Central memory CD4-positive, alpha-beta T cell (primary cell): ENCODE measurements at places on chromosomes 2 and 18.

DNA sequence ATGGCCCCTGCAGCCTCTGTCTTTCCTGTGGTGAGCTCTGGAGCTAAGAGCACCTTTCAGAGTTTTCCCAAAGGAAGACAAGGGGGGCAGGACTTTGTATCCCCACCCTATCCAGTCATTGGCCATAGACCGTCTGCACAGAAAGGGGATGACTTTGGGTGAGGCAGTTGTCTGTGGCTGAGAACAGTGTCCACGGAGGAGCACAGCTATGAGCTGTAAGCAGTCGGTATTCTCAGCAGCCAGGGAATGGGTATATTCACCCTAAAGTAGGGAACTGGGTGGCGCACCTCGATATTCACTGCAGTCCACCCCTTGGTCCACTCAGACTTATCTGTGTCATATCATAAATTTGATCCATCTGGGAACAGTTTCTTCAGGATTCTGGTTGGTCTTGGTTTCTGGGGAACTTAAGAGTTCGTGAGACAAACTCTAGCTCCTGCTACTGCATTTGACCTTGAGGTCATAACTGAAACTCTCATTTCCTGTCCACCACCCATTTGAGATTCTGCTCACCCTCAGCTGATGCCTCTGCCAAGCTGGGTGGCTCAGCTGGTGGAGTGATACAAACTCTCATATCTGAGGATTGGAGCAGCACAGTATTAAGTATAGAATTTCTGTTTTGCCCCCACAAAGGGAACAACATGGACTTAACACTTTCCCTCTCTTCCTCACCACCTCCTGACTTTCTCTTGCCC is 45.2 kb upstream of the SCG2 start:
- DNase-seq: no peak

- DNase-seq: no peak
Measured at GRCh38 chr18:12939162-12939561, 8.6 kb upstream of the SEH1L start.

- DNase-seq: peak; percentile 88
Measured at GRCh38 chr2:221517696-221518151, 54.4 kb downstream of the EPHA4 start.

- DNase-seq: peak; percentile 29
Measured at GRCh38 chr2:199458009-199458805, 468 bp upstream of the SATB2 start.

DNA sequence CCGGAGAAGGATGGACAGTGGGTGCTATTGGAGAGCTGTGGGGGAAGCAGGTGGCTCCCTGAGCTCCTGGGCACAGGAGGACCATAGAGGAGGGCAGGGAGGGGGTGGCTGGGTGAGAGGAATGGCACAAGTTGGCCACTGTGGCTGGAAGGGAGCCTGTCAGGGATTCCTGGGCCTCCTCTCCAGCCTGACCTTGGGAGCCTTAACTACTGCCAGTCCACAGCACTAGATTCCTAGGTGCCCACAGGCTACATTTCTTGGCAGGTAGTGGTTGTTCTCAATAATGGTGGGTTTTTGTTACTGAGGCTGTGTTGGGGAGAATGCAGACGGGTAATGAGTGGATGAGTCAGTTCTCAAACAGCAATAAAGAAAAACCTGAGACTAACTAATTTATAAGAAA is 26.0 kb downstream of the EFHD1 start:
- no peak for DNase-seq

DNA sequence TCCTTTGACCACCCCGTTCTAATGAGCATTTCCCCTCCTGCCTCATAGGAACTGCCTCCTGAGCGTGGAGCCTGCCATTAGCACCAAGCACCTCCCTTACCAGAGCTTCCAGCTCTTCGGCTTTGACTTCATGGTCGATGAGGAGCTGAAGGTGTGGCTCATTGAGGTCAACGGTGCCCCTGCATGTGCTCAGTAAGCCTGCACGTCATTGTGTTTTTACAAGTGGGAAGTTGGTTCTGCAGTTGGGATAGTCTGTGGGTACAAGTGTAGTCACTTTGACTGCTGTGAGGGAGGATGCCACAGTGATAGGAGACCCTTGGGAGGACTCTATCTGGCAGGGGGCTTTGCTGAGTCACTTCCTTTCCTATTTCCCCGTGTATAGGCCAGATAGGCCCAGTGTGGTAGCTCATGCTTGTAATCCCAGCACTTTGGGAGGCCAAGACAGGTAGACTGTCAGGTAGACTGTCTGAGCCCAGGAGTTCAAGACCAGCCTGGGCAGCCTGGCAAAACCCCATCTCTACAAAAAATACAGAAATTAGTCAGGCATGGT is 22.0 kb upstream of the POLR1B start:
- DNase-seq: no peak

GRCh38 chr2:49719241-49719640 is 564.9 kb upstream of the FSHR start:
- DNase-seq: no peak

DNA sequence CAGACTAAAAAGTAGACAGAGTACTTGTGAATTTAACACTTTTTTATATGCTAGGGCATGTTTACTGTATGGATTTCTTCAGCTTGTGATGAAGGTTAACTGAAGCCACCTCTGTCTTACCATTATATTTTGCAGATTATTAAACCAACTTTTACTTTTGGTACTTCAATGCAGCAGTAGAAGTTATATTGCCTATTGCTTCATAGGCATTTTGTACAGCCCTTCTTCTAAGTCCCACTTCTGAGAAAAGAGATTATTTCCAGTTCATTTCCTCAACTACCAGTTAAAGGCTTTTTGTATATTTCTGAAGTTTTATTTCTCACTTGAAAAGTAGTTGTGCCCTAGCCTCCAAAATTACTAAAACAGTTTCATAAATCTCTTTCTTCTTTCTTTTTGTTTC is 256.4 kb upstream of the FBXO11 start:
- no peak for DNase-seq

GRCh38 chr2:34307636-34308035 is 708.5 kb upstream of the FAM98A start:
- DNase-seq: no peak

GRCh38 chr2:102110171-102110570 is 32.4 kb upstream of the IL1R1 start:
- DNase-seq: no peak

DNA sequence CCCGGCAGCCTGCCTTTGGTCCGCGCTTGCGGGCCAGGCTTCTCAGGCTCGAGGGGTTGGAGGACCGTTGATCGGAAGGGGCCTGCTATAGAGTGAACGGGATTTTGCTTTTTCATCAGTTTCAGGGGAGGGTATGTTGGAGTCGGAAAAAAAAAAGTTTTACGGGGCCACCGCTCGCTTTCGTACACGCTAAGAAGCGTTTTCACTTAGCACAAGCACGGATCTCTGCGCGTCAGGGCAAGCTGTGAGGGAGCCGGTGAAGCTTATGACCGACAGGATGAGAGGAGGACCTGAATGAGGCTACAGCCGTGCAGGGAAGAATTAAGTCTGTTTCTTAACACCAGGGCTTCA is 443 bp downstream of the CPSF3 start:
- peak; percentile 33 for DNase-seq

- DNase-seq: no peak
Measured at GRCh38 chr18:55245211-55245614, 286.0 kb upstream of the CCDC68 start.

DNA sequence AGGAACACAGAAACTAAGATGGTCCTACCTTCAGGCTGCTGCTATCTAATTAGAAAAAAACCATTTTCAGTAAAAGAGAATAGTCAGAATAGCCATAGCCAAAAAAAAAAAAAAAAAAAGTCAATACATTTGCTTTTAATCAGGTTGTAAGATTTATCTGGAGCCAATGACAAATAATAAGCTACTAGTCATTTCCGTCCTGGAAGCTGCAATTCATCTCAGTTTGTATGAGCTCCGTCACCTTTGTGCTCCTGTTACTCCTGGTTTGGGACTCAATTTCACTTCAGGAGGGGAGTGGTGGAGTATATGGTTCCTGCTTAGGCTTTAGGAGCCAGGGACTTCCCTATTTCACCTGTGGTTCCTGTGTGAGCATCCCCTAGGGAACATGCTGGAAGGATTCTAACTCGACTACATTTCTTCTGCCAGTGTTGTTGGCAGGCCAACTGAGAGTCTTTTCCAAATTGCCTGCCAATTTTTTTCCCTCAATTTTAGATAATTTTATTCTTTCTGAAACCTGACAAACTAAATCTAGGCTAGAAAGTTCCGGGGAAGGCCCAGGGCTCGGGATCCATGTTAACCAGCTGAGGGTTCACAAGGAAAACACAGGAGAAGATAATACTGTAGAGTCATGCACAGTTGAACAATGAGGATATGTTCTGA is 481.8 kb downstream of the DLGAP1 start:
- no peak for DNase-seq

- DNase-seq: no peak
Measured at GRCh38 chr2:234630801-234631261, 133.9 kb upstream of the ARL4C start.
